Erythroblast (primary cell): ENCODE measurements at places on chromosomes 12 and 14.

DNA sequence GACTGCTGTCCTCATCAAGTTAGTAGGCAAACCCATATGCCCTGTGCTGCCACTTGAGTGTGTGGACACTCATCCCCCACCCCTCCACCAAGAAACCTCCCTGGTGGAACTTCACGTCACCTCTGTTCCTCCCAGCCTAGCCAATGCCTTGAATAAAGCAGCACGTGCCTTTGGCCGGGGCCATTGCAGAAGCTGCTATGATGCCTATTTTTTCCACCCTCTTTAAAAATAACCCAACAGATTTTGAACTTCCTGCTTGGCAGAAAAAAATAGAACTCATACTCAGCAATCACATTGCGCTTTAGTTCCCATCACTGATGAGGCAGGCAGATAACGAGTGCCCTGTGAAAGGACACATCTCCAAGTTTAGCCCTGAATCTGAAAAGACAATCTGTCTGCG is 23.1 kb upstream of the PWP1 start:
- no peak for DNase-seq

GRCh38 chr12:118055865-118056773 is 4.9 kb downstream of the WSB2 start:
- no peak for DNase-seq

DNA sequence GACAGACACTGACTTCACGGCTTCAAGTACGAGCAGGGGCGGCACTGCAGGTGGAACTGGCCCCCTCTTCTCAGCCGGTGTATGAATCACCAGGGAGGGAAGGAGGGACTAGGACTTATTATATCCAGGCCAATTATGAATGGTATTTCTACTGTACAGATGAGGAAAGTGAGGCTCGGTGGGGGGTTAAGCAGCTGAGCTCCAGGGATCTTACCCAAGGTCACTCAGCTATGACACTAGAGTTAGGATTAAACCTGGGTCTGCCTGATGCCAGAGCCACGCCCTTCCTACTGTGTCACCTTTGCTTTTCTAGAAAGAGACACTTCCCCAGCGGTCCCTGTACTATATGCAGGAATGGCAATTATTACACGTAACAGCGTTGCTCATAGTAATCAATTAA is 42.2 kb upstream of the NRXN3 start:
- DNase-seq = no peak

GRCh38 chr14:79369359-79370332 is 841.7 kb downstream of the DIO2 start:
- DNase-seq = no peak

DNA sequence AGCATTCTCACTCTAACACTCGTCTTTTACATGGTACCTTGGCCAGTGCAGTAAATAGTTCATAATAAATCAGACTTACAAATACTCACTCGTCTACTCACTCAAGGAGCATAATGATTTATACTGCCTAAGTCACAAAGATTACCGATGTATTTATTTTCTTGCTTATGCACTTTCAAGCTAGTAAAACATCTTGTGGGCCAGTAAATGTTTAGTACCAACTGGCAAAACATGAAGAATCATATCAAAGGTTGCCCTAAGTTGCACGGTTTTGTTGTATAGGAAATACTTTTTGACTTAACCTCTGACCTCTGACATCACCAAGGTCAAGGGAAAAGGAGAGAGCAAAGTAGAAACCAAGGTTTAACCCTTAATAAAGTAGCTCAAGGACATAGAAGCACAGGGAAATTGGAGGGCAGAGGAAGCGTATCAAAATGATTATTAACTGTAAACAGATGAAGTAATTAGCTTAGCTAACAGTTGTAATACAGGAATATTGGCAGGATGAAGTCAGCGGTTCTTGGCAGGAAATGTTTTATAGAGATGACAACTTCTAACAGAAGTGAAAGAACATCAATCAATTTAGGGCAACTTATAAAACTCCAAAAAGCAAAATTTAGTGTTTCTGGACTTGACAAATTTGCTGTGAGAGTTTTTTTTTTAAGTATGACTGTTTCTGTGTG is 131.9 kb downstream of the HMGA2 start:
- no peak for DNase-seq

DNA sequence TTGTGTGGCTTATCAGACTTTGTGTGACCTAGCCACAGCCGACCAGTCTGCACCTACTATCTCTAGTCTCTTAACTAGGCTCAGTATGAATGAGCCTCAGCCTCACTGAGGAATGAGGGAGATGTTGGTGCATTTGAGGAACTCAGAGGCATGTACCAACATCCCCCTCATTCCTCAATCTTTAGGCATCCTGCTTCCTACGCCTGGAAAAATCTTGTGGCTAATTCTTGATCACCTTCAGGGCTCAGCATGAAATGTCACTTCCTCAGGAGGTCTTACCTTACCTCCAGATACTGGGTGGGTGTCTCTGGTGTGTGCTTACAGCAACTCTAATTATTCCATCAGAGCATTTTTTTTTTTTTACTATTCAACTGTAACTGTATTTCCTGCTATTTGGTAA is 148.8 kb upstream of the TMCC3 start:
- DNase-seq = no peak

DNA sequence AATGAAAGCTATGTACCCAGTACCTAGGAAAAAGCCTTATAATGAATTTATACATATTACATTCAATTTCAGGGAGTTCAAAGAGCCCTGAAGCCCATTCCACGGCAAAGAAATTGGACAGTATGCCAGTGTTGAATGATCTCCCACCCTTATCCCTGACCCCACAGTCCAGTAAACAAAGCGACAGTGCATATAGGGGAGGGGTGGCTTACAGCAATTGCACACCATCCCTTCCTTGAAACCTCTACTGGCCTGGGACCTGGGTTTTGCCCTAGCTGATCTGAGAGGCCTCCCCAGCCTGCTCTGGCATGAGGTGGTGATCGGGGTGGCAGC is 17.3 kb upstream of the RND1 start:
- DNase-seq = no peak

- no peak for DNase-seq
Measured at GRCh38 chr14:101716956-101717662, 44.4 kb upstream of the PPP2R5C start.

GRCh38 chr12:116672842-116673516 is 64.9 kb downstream of the SPRING1 start:
- DNase-seq = no peak

DNA sequence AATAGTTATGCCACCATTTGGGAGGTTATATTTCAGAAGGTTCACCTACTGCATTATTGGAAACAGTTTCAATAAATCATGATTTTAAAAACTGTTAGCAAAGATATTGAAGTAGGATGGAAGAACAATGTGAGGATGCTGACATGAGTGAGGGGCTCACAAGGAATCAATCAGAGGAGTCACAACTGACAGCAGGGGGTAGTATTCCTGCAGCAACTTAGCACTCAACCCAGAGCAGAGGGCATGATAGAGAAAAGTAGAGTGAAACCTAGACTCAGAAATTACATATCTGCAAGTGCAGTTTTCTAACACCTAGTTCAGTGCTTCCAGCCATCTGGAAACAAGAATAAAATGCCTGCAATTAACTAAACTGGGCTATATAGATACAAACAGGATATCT is 772.5 kb upstream of the USP15 start:
- DNase-seq = no peak

GRCh38 chr12:94405413-94406116 is 54.1 kb downstream of the CEP83 start:
- no peak for DNase-seq
